ENCODE measurements at places on chromosomes 7 and 10. TPM values are rescaled to one million over a fixed set of nuclear protein-coding genes. Genes with fewer than 3 reads are reported as not detected.

The AKR1C2 gene
- 50.4 TPM for total RNA-seq

The PPIF gene
- 38.2 TPM for total RNA-seq

The AMZ1 gene
- 0.28 TPM for total RNA-seq

The FAM25G gene
- not detected for total RNA-seq

The KIAA1549 gene
- total RNA-seq = 2.2 TPM

The UFSP1 gene
- 1.8 TPM for total RNA-seq

The ST8SIA6 gene
- total RNA-seq = 1.00 TPM

The CAV2 gene
- total RNA-seq = 158 TPM
